Esophagus muscularis mucosa (tissue), 4 donors: ENCODE measurements at places on chromosomes 3 and 15. TPM values are rescaled to one million over a fixed set of nuclear protein-coding genes. Genes with fewer than 3 reads are reported as not detected.
A peak's percentile ranks its signal among the peaks of the same experiment; 100 is the strongest.

DNA sequence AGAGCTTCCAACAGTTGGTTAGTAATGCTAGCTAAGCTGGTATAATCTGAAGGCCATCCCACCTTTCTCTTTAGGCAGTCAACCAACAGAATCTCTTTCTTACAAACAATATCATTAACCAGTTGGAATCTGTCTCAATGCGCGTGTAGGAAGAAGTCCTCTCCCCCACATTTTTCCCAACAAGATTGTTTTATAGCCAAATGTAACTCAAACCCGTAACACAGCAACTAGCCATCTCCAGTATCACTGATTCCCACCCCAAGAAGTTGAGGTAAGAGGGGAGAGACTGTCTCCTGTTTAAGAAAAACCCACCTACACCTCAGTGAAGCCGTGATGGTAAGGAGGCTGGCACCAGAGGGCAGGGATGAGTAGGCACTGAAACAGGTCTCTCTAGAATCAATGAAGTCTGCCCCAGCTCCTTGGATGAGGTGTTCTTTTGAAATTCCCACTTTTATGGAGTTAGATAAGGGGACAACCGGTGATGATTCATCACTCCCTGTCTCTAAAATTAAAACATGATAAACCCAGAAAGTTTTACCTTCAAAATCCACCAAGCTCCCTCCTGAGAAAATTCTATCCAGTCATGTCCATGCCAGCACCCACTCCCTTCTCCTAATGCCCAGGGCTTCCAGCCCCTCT is 30.9 kb downstream of the CDC25A start:
- no peaks in the 10 kb centered on the region for H3K4me1 ChIP-seq
- H3K36me3 ChIP-seq: no peaks in the 10 kb centered on the region
- no peak overlapping the region for H3K4me3 ChIP-seq
- no peak overlapping the region for H3K27ac ChIP-seq

GRCh38 chr3:8730656-8731055 is 2.9 kb upstream of the CAV3 start:
- H3K27ac ChIP-seq: no peak overlapping the region
- no peak for DNase-seq
- peaks cover 4% of the 10 kb centered on the region for H3K4me1 ChIP-seq
- H3K36me3 ChIP-seq: no peaks in the 10 kb centered on the region

DNA sequence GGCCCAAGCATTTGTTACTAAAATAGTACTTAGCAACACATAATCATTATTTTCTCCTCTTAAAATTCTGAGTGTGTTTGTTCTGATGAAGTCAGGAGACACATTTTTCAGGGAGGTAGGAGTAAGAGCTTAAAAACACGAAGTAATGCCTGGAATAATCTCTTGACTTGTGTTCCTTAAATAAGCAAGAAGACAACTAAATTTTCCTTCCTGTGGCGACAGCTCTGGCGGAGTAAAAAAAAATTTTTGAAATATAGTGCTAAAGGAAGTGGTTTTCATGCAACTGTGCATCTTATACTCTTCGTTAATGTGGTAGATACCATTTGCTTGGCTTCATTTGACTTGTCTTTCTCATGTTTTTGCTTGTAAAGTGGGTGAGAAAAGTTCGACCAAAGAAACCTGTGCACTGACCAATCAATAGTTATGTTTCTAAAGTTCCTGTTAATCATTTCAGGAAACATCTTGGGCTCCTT is 11.1 kb upstream of the MBNL1 start:
- peaks cover 14% of the 10 kb centered on the region for H3K4me1 ChIP-seq
- H3K27me3 ChIP-seq: no peaks in the 10 kb centered on the region
- H3K36me3 ChIP-seq: no peaks in the 10 kb centered on the region
- no peak for DNase-seq

DNA sequence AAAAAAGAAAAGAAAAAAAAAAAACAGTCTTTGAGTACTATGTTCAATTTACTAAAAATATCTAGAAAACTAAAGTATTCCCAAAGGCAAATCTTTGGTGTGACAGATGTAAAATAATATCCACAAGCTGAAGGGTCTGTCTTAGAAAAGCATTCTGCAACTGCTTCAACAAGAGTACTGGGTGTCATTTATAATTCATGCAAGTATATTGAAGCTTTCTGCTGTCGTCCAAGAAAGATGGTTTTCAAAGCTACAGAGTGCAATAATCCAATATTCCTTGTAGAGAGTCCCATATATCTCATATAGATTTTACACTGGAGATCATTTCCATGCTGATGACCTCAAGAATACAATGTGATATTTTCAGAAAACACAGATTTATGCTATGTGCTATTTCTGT is 90.9 kb upstream of the SUCLG2 start:
- H3K4me3 ChIP-seq: no peak overlapping the region
- no peak for DNase-seq
- no peaks in the 10 kb centered on the region for H3K27me3 ChIP-seq
- H3K27ac ChIP-seq: no peak overlapping the region
- no peaks in the 10 kb centered on the region for H3K4me1 ChIP-seq
- H3K36me3 ChIP-seq: no peaks in the 10 kb centered on the region

- H3K27me3 ChIP-seq: no peaks in the 10 kb centered on the region
- H3K36me3 ChIP-seq: no peaks in the 10 kb centered on the region
- H3K27ac ChIP-seq: no peak overlapping the region
- no peak for DNase-seq
- no peak overlapping the region for H3K4me3 ChIP-seq
These were observed 371.2 kb upstream of the RARB start for GRCh38 chr3:25056803-25057351.

- no peak overlapping the region for H3K4me3 ChIP-seq
- peaks cover 22% of the 10 kb centered on the region for H3K36me3 ChIP-seq
- H3K4me1 ChIP-seq: no peaks in the 10 kb centered on the region
- DNase-seq: no peak
These were observed 73.0 kb downstream of the NEO1 start for GRCh38 chr15:73125219-73125618.

Gene DOCK3
- total RNA-seq: 10.6 TPM

Gene EFCC1
- 5.8 TPM for total RNA-seq

Gene ATP13A5
- not detected for total RNA-seq

GRCh38 chr15:64068133-64068532 is 21.8 kb upstream of the DAPK2 start:
- H3K36me3 ChIP-seq: peaks cover 14% of the 10 kb centered on the region
- H3K4me1 ChIP-seq: peaks cover 13% of the 10 kb centered on the region
- H3K4me3 ChIP-seq: no peak overlapping the region
- no peak for DNase-seq

DNA sequence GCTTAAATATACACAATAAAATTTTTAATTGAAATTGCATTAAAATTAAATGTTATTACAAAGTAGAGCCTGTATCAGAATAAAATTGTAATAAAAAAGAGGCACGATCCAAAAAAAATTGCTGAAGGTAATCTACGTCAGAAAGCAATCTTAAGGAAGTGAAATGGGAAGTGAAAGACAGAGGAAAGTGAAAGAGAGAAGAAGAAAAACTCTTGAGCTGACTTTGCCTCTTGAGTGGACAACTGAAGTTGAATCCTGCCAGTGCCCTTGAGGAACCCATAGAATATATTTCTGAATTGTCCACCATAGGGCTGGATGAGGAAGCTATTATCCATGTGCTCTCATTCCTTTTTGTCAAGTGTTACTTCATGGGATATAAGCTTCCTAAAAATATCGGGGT is 285.1 kb upstream of the STAC start:
- no peaks in the 10 kb centered on the region for H3K36me3 ChIP-seq
- H3K27me3 ChIP-seq: no peaks in the 10 kb centered on the region
- H3K4me3 ChIP-seq: no peak overlapping the region
- DNase-seq: no peak
- H3K4me1 ChIP-seq: no peaks in the 10 kb centered on the region
- no peak overlapping the region for H3K27ac ChIP-seq

DNA sequence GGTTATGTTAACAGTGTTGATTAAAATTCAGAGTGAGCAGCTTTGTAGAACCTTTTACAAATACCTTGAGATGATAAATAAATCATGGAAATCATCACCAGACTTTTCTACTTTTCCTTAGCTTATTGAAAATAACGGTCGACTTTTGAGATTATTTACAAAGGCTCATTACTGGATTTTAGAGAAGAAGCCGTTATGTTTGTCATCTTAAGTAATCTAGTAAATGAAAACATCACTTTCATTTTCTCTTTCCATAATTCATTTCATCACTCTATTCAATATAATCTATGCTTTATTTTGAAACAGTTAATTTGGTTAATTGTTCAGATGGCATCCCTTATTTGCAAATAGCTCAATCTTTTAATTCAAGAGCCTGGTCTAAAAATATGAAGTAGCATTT is 3.6 kb downstream of the PLCL2 start:
- peak overlapping the region; percentile 8 for H3K27ac ChIP-seq
- DNase-seq: no peak
- H3K4me3 ChIP-seq: peak overlapping the region; percentile 4
- no peaks in the 10 kb centered on the region for H3K36me3 ChIP-seq
- no peaks in the 10 kb centered on the region for H3K27me3 ChIP-seq
- peaks cover 25% of the 10 kb centered on the region for H3K4me1 ChIP-seq

- DNase-seq: no peak
- H3K36me3 ChIP-seq: no peaks in the 10 kb centered on the region
- H3K4me3 ChIP-seq: no peak overlapping the region
- no peaks in the 10 kb centered on the region for H3K4me1 ChIP-seq
These were observed 29.0 kb downstream of the CRABP1 start for GRCh38 chr15:78369161-78369560.

DNA sequence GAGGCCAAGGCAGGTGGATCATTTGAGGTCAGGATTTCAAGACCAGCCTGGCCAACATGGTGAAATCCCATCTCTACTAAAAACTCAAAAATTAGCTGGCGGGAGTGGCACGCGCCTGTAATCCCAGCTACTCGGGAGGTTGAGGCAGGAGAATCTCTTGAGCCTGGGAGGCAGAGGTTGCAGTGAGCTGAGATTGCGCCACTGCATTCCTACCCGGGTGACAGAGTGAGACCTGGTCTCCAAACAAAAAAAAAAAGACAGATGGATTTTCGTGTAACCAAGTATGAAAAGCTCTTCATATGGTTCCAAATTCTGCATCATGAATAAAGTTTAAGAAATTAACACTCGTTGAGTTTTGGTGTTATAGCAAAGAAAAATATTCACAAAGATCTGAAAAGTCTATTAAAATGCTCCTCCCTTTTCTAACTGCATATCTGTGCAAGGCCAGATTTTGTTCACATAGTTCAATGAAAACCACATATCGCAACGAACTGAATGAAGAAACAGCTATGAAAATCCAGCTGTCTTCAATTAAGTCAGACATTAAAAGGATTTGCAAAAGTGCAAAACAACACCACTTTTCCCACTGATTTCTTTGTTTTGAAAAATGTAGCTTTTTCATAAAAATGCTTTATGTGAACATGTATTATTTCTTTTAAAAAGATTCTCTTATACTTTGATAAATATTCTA is 23.8 kb upstream of the FBLN2 start:
- peaks cover 11% of the 10 kb centered on the region for H3K4me1 ChIP-seq
- H3K4me3 ChIP-seq: no peak overlapping the region
- H3K27ac ChIP-seq: peak overlapping the region; percentile 28
- no peaks in the 10 kb centered on the region for H3K27me3 ChIP-seq

DNA sequence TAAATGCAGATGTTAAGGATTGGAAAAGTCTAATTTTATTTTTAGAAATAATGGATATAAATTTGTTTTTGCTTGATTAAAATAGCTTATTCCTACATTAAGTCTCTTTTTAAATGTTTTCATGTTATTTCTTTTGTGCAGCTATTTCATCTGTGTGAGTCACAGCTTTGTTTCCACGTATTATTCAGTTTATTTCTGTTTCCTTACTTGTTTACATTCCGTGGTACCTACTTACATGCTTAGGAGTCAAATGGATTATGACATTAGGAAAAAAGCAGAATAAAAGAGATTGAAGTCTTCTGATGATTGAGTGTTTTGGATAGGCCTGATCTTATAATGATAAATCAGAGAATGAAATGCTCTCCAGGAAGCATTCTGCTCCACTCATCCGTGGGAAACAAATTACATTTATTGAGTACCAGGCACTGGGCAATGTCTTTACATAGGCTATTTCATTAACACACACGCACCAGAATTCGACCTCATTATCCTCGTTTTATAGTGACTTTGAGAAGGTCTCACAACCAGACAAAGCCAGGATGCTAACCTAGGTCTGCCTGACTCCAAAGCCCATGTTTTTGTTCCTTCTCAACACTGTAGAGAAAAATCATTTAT is 38.1 kb upstream of the RASA2 start:
- DNase-seq: no peak
- peaks cover 32% of the 10 kb centered on the region for H3K36me3 ChIP-seq
- peak overlapping the region; percentile 64 for H3K27ac ChIP-seq
- peaks cover 63% of the 10 kb centered on the region for H3K4me1 ChIP-seq

DNA sequence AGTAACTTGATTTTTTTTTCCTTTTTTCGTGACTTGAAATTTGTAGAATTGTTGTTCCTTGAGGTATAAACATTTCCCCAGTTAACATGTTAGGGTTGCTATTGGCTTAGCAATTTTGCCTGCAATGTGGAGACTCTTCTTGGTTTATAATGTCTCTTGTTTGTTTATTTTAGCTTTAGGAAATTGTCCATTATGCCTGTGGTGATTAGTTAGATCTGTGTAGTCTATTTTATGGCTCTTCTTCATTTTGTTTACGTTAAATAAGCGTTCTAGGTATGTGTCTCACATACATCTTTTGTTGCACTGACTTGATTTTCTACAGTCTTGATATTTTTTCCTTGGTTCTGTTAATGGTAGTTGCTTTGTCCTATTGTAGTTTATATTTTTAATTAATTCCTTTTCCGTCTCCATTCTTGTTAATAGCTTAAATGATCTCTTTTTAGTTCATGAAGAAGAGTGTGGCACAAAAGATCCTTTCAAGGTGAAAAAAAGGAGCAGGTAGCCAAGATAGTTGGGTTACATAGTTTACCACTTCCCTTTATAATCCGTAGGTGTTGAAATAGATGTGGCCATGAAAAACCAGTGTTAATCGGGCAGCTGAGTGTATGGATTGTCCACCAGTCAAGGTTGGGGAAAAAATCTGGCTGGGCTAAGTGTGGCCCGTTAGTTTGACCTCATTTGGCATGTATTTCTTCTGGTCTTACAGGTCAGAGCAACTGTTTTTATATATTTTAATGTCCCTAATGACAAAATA is 12.1 kb downstream of the IQGAP1 start:
- no peak for DNase-seq

GRCh38 chr3:71994203-71994602 is 209.3 kb upstream of the PROK2 start:
- H3K27me3 ChIP-seq: no peaks in the 10 kb centered on the region
- H3K27ac ChIP-seq: no peak overlapping the region
- H3K36me3 ChIP-seq: no peaks in the 10 kb centered on the region
- no peak for DNase-seq
- H3K4me1 ChIP-seq: no peaks in the 10 kb centered on the region

Gene DAPK2
- 1.5 TPM for total RNA-seq

GRCh38 chr15:59739557-59740186 is 50.6 kb upstream of the BNIP2 start:
- H3K27ac ChIP-seq: no peak overlapping the region
- H3K4me3 ChIP-seq: no peak overlapping the region
- DNase-seq: no peak
- no peaks in the 10 kb centered on the region for H3K36me3 ChIP-seq

DNA sequence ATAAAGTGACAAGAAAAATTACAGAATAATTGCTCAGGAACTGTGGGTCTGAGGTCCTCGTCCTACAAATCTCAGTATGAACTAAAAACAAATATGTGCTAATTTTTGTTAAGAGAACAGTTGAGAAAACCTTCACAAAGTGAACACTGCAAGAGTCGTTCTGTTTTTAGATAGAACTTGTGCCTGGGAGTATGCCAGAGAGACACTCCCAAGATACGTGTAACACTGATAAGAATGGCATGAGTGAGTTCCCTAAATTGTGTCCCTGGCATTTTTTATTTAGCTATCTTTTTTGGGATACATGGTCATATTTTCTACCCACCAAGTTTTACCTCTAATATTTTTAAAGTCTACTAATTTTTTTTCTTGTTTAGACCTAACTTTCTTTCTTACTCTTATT is 860.0 kb upstream of the NR2F2 start:
- peaks cover 7% of the 10 kb centered on the region for H3K4me1 ChIP-seq
- H3K27ac ChIP-seq: no peak overlapping the region
- H3K36me3 ChIP-seq: no peaks in the 10 kb centered on the region
- no peak overlapping the region for H3K4me3 ChIP-seq
- H3K27me3 ChIP-seq: no peaks in the 10 kb centered on the region

Gene IP6K1
- total RNA-seq: 44.6 TPM
